ENCODE measurements at places on chromosomes 2 and 18. TPM values are rescaled to one million over a fixed set of nuclear protein-coding genes. Genes with fewer than 3 reads are reported as not detected.

NIFK gene
- total RNA-seq: 87.7 TPM

DNAJC5G gene
- not detected for total RNA-seq

SLC16A14 gene
- 1.5 TPM for total RNA-seq

HOXD13 gene
- not detected for total RNA-seq

POLR1B gene
- 46.9 TPM for total RNA-seq

LOXHD1 gene
- total RNA-seq: not detected

NT5C1B gene
- total RNA-seq: not detected

RAB6C gene
- not detected for total RNA-seq

IL1F10 gene
- not detected for total RNA-seq

STK36 gene
- 13.6 TPM for total RNA-seq
